ENCODE measurements at places on chromosomes 16 and 17.
A peak's percentile ranks its signal among the peaks of the same experiment; 100 is the strongest.

GRCh38 chr16:14527411-14528044 lies 102.5 kb downstream of the PARN start:
- DNase-seq = no peak

GRCh38 chr17:38404174-38404943 lies 23.9 kb upstream of the ARHGAP23 start:
- no peak for DNase-seq

DNA sequence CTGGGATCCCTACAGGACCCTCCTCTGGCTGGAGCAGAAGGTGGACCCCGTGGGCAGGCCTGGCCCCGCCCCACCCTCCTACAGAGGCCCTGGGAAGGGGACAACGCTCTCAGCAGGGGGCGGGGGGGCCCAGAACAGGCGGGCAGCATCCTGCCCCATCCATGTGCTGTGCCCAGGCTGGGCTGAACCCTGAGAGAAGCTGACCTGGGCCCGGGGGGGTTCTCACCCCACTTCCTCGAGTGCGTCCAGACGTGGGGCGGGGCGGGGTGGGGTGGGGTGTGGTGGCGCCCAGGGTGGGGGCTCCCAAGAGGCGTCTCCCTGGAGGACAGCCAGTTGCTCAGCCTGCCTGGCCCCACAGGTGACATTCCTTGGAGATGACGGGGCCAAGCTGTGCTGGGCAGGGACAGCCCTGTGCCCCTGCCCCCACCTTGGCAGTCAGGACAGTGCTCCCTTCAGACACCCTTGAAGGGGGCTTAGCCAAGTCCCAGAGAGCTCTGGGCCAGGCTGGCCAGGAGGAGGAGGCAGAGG lies 390 bp upstream of the UNC13D start:
- DNase-seq = no peak

GRCh38 chr17:65604070-65604469 lies 42.6 kb upstream of the AXIN2 start:
- DNase-seq = no peak

DNA sequence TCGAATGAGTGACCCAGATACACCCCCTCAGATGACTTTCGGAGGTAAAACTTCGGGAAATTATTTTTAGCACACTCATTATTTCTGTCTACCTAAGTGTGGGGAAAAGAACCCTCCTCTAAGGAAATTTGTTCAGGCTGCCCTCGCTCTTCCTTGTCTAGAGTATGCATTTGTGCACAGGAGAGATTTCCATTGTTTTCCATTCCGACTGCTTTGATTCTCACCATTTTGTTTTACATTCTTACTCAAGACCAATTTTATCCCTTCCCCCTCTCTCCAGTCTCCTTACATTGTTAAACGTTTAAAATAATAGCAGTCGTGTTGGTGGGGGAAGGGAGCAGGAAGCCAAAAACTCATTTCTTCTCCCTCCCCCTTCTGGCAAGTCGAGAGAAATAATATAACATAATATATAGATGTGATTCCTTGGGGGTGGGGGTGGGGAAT lies 1.5 kb upstream of the CHD3 start:
- DNase-seq = no peak

GRCh38 chr17:66268247-66268927 lies 34.0 kb upstream of the PRKCA start:
- no peak for DNase-seq

DNA sequence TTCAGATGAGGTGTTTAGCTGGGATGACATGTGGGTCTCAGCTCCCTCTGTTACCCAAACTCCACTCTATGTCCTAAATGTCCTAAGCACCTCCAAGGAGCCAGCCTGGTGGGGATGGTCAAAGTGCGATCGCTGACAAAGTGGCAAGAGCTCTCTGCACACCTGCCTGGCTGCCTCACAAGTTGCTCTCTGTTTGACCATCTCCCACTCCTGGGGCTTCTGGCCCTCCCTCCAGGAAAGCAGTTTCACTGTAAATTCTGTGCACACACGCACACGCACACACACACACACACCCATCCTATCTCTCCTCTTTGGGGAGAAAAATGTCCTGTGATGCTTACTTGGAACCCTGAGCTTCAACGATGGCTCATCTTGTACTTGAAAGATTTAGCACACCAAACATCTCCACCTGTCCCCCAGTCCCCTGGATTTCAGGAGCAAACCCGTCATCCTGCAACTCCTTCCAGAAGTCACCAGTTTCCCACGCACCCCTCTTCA lies 1.7 kb downstream of the PITPNA start:
- DNase-seq = no peak

- DNase-seq = no peak
These were observed 596.3 kb upstream of the CA10 start for GRCh38 chr17:52754838-52755237.

DNA sequence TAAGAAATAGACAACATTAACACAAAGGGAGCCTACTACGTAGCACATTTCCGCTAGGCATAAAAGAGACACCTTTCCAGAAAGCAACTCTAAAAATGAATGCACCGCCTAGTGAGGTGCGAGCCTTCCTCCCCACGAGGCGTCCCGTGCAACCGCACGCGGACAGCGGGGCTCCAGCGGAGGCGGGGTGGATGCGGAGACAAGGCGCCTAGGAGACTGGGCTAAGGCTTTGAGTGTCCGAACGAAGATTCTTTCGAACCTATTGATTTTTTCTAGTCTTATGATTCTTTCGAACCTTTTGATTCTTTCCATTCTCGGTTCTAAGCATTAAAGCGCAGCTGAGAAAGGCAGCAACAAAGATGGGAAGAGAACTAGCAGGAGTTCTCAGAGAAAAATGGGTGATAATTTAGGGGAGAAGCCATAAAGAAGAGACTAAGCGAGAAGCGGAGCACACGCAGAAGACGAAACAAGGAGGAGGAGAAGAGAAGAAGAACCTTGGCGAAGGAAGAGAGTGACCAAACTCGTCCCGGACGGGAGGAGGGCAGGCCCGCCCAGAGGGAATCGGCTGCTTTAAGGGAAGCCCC lies 394 bp upstream of the CPD start:
- DNase-seq = peak; percentile 48

DNA sequence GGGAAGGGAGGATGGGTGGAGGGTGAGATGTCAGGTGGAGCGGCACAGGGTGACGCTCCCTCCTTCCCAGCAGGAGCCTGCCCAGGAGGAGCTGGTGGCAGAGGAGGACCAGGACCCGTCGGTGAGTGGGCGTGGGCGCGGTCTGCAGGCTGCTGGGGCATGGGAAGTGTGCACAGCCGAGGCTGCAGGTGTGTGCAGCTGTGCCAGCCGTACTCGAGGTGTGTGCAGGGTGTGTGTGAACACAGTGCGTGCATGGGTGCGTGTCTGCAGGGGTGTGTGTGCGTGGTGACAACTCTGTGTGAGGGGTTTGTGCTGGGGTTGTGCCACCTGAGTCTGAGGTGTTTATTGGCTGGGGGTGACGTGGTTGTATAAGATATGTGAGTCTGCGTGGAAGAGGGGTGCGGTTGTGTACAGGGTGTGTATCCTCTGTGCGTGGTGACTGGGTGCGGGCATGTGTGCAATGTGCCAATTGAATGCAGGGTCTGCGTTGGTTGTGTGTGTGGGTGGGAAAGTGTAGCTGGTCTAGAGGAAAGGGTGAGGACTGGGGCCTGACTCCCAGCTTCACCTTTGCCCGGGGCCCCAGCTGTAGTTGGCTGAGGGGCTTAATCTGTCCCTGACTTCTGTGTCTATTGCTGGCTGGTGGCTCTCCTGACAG lies 670 bp downstream of the TNFSF12 start:
- no peak for DNase-seq

DNA sequence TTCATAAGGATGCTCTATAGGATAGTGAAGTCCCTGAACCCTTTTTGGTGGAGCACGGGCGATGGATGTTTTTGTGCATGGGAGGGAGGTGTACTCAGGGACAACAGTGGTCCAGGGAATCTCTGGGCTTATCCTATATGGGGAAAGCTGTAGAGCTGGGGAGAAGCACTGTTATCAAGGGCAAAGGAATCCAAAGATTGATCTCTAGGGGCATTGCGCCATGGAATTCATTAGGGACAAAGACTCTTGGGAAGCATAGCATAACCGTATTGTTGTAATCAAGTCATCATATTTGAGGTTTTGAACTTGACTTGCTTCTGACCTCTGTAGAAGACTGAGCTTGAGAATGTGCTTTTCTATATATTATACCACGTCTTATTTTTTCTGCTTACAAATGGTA lies 172.9 kb upstream of the ZFHX3 start:
- no peak for DNase-seq

GRCh38 chr17:27760069-27760885 lies 40.1 kb downstream of the NOS2 start:
- DNase-seq = peak; percentile 57

DNA sequence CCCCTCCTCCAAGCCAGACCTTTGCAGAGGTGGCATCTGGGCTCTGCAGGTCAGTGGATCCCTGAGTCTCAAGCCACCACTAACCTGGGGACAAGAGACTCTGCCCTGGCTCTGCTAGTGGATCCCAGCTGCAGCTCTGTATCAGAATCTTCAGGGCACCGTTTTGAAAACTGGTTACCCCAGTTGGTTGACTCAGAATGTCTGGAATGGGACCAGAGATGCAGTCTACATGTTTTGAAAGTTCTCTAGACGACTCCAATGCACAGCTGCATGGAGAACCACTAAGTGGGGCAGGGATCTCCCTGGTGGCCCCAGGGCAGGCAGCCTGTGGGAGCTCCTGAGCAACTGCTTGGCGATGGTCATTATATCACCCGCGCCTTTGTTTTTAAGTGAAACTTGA lies 34.1 kb upstream of the ADORA2B start:
- DNase-seq = no peak

DNA sequence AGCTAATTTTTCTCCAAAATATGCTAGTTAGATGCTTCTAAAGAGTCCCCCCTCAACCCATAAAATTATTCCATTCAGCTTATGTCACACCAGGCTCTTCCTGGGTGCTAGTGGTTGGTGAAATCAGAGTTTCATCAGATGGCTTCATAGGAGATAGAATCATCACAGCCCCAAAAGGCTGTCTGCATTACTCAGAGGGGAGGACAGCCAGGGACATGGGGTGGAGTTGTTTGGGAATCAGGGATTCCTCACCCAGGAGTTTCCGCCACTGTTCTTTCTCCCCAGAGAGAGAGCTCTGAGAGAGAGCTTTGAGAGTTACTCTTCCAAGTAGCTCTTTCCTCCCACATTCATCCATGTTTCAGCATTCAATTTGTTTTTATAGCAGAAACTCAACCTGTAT lies 288 bp upstream of the KRT34 start:
- no peak for DNase-seq

- no peak for DNase-seq
These were observed 32.0 kb downstream of the SMPD3 start for GRCh38 chr16:68416057-68417046.

- no peak for DNase-seq
These were observed 44.6 kb downstream of the NDEL1 start for GRCh38 chr17:8480011-8480976.

DNA sequence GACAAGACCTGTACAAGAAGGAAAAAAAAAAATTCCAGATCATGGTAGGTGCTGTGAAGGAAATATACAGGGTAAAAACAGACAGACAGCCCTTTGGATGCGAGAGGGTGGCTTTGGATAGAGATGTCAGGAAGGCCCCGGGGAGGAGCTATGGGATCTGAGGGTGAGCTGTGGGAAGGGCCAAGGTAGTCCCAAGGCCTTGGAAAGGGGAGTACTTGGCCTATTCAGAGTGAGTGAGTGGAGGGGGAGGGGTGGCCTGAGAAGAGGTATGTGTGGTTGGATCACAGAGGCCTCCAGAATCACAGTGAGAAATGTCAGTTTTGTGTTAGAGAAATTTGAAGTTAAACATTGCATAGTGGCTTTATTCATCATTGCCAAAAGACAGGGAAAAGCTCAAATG lies 31.2 kb upstream of the AKTIP start:
- no peak for DNase-seq

DNA sequence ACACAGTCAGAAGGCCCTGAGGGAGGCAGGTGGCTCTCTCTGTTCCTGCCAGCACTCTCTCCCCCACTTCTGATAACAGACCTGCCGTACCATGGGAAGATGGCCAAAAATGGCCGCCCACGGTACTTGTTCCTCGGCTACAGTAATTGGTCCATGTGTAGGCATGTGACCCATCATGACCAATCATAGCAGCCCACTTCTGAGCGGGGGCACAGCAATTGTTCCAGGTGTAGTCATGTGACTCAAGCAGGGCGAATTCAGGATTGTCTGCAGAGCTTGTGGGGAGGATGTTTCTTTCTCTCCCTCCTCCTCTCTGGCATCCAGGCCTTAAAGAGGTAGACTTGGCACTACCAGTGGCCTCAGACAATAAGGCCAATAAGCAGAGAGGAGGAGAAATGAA lies 250.4 kb downstream of the MRTFB start:
- no peak for DNase-seq

DNA sequence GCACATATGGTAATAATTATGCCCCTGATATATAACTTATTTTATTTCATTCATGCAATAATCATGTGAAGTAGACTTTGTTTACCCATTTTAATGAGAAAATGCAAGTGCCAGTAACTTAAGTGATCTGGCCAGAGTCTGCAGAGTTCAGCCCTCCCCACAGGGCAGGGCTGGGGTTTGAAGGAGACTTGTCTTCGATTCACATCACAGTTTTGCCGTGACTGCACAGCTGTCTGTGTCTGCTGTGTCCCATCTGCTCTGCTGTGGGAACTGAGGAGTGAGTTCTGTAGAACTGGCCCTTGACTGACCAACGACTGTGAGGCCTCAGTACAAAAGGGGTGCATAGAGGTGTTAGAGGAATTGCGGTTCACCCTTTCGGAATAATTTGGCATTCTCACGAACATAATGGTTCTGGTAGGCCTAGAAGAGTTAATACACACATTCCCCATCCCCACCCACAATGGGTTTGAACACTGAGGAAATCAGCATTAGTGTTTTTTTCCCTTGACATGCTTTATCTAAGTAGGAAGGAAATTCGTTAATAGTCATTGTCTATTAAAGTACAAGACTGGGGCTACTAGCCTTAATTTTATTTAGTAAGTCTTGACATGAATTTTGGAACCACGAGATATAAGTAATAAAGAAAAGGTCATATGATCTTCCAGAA lies 113.6 kb upstream of the MON1B start:
- no peak for DNase-seq

GRCh38 chr17:32944248-32945020 lies 16.5 kb downstream of the TMEM98 start:
- no peak for DNase-seq

DNA sequence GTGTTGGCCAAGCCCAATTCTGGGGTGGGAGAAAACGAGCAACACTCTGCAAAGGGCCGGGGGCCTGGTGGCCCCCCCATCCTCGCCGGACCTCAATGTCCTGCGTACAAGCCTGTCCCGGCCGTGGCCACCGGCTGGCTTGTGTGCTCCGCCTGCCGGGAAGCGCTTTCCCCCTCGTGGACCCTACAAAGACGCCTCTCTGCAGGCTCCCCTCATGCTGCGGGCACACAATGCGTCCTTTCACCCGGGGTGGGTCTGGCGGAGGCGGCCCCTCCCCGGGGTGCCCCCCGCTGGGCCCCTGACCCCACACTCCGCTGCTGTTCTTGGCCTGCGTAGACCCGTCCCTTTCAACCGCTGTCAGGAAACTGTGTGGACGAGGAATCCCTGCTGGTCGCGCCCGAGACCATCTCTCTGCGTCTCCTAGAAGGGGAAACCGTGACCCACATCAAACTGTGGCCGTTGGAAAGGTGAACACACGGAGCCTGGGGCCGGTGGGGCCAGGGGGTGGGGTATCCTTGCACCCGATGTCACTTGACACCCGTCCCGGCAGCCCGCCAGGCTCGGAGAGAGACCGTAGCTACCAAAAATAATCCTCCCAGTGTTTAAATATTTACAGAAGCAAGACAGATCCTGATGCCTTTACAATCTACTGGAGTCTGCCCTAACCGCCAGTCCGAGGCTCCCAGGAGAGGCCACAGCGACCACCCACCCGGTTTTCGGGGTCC lies 43.6 kb downstream of the TBC1D16 start:
- DNase-seq = no peak
